ENCODE measurements at places on chromosomes 3 and 15. TPM values are rescaled to one million over a fixed set of nuclear protein-coding genes. Genes with fewer than 3 reads are reported as not detected.

GRCh38 chr3:3665961-3666640 lies 133.1 kb upstream of the LRRN1 start:
- DNase-seq: no peak

DNA sequence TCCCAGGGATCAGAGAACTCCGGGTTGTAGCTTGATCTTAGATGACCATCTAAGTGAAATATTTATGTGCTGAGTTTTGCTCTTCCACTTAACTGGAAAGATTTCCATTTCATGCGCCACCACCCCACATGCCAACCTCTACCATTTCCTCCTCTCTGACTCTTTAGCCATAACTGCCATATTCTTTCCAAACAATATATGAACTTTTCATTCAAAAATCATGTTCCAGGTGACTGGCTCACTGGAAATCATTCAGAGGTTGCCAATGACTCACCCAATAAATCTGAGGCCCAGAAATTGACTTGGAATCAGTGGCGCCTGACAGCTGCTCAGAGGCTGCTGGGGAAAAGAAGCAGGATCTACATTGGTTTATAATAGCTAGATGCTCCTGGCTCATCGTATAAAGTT lies 31.6 kb upstream of the FAM174B start:
- no peak for DNase-seq

- DNase-seq: no peak
Observed at GRCh38 chr3:58864480-58864879, 185.3 kb downstream of the CFAP20DC start.

- no peak for DNase-seq
Observed at GRCh38 chr3:67692621-67693020, 38.2 kb upstream of the SUCLG2 start.

DNA sequence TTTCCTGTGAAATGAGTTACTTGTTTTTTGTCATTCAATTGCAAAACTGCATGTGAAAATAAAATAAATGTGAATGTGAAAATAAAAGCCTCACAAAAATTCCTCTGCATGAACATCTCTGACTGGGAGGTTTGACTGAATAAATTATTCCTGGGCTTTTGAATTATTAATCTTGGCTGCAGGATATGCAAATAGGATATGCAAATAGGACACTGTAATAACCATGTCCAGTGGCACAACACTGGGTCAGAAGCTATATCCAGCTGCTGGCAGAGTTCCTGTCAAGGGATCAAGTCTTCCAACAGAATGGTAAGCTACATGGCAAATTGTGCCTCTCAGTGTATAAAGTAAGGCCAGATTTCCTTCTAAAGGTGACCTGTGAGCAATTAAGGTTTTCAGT lies at the start of gene SUCNR1:
Gene SUCNR1 (plus strand): TSS at position 246 of the 400 bp plus-strand sequence. CDS start 6,250 bp downstream, outside the sequence.
- DNase-seq: no peak

DNA sequence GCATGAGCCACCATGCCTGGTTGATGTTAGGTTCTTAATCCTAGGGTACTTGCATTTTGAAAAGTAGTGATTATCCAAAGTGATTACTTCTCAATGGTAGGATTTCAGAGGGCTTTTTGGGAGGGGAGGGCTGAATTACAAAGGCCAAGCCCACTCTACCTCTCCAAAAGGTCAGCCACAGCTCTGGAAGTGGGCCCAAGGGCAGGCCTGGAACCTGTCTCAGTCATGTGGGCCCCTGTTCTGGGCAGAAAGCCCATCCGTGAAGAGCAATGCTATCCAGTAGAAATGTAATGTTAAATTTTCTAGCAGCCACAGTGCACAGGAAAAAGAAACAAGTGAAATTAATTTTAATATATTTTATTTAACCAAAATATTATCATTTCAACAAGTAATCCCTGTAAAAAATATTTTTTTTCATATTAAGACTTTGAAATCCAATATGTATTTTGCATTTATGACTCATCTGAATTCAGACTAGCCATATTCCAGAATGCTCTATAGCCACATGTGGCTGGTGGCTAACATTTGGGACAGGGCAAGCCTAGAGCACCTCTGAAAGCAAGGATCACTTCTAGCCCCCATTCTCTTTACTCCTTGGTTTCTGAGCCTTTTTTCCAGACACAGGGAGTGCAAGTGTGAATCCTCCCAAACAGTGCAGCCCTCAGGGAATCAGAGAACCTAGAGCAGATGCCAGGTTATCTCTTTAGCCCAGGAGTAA lies 16.8 kb downstream of the RFT1 start:
- DNase-seq: no peak

DNA sequence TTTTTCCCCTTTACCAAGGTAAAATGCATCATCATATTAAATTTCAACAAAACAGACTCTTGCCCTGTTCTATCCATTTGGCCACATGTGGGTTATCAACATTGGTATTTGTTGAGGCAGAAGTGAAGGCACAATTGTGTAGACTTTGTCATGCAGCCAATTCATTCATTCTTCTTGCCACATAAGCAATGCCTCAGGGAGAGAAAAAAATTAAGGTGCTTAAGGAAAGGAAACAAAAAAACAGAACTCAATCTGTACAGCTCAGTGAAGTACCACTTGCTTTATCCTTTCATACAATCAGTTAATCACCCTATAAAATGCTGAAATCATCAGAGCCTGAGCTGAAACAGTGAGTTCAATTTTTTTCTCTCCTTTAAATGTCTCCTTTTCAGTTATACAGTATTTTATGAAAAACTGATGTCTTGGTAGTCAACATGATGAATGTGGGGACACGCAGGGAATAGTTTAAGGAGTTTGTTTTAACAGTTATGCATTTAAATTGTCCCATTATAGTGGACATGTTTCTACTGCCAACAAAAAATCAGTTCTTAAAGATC lies 588.9 kb downstream of the MFSD1 start:
- no peak for DNase-seq

GRCh38 chr15:100691321-100691720 lies 88.9 kb downstream of the ASB7 start:
- DNase-seq: no peak

DNA sequence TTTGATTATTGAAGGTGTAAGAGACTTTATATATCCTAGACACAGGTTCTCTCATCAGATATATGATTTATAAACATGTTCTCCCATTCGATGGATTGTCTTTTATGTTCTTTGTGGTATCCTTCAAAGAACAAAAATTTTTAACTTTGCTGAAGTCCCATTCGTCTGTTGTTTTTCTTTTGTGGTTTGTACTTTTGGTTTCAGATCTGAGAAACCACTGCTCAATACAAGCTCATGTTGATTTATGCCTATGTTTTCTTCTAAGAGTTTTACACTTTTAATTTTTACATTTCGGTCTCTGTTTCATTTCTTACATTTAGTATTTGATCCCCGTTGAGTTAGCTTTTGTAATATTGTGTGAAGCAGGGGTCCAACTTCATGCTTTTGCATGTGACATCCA lies 103.3 kb upstream of the SPRED1 start:
- DNase-seq: no peak

DNA sequence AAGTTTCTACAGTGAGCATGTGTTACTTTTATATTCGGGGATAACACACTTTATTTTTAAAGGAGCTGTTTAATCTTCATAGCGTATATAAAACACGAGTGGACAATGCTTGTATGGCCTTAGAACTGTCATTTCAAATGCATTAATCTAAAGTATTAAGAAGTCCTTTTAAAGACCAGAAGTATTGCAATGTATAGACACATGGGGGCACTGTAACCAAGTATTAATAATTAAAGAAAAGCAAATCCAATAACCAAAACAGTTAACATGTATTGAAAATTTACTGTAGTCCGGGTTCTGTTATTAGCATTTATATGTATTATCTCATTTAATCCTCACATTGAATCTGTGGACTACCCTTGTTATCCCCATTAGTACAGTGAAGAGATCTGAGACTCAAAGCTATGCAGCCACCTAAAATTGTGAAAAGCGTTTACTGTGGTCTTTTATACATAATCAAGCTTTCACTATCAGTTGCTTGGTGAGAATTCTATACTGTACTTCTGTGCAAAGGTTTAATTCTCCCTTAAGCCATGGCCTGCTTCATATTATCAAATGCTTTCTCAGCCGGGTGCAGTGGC lies 10.1 kb downstream of the ARL14 start:
- no peak for DNase-seq

DNA sequence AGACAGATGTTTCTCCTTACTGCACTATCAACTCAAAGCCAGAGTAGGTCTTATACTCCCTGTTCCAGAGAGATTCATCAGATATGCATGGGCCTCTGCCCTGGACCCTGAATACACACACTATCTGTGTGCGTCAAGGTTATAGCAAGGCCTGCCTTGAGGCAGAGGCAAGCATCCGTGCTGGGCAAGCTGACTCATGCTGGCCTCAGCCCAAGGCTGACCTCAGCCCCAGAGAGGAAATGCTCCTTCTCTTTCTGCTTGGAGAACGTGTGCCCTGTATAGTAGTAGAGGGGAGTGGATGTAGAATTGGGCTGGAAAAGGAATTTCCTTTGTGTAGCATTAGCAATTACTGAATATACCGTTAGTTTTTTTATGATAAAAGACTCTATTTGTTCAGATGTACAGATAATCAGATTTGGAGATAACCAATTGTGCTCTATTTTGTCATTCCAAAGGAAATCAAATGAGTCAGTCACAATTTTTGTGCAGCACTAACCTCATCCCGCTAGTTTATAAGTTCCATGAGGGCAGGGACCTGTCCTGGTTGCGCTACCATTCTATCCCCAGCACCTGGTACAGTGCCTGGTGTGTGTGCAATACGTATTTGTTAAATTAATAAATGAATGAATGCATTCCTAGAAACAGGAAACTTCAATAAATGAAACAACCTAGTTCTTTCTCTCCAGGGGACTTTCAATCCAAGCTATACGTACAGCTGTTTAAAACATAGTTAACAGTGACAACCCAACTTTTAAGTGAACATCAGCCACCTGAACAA lies 13.3 kb upstream of the PAQR9 start:
- no peak for DNase-seq

GRCh38 chr3:23952646-23953045 lies 7.6 kb downstream of the NR1D2 start:
- DNase-seq: no peak

- DNase-seq: no peak
Observed at GRCh38 chr3:159609625-159610024, 379.0 kb upstream of the IL12A start.

- no peak for DNase-seq
Observed at GRCh38 chr15:79820176-79820575, 76.6 kb downstream of the MTHFS start.

DNA sequence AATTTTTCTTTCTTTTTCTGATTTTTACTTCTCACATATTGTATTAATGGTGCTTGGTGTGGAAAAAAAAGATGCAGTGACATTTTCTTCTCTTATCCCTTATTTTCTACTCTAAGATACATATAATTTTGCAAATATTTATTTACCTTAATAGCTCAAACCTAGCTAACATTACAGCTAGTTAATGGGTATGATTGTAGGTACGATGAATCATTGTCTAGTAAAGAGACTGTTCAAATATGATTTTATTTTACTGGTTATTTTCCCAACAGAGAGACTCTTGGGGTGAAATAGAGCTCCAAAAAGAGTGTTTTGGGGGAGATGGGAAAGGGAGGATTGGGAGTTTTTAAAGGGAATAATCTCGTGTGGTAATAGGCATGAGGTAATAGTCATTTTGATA lies 206.0 kb downstream of the RBMS3 start:
- no peak for DNase-seq

The RASL12 gene
- 0.40 TPM for total RNA-seq

The CCDC54 gene
- not detected for total RNA-seq

The IL17RD gene
- 30.4 TPM for total RNA-seq

The TRIM42 gene
- not detected for total RNA-seq

The RBMS3 gene
- 3.8 TPM for total RNA-seq

The CX3CR1 gene
- not detected for total RNA-seq

The MELTF gene
- 5.0 TPM for total RNA-seq

The GOLGA8G gene
- not detected for total RNA-seq

The TOPAZ1 gene
- total RNA-seq: not detected
